ENCODE measurements at places on chromosomes 6 and 20. TPM values are rescaled to one million over a fixed set of nuclear protein-coding genes. Genes with fewer than 3 reads are reported as not detected.

The ATP6V1G2 gene
- 0.97 TPM for total RNA-seq

The SLC22A16 gene
- total RNA-seq, result not detected

The C4B gene
- total RNA-seq, result 1.1 TPM

The JPH2 gene
- total RNA-seq, result under 0.01 TPM

The VGLL2 gene
- not detected for total RNA-seq

The HRH3 gene
- total RNA-seq, result not detected
